ENCODE measurements at places on chromosomes 13 and 19. TPM values are rescaled to one million over a fixed set of nuclear protein-coding genes. Genes with fewer than 3 reads are reported as not detected.

PIK3R2 gene
- 34.9 TPM for total RNA-seq

GTF3A gene
- 78.6 TPM for total RNA-seq

TSSK6 gene
- 0.94 TPM for total RNA-seq

ERICH6B gene
- not detected for total RNA-seq

PTGIR gene
- total RNA-seq, result not detected

GYS1 gene
- total RNA-seq, result 30.6 TPM

ZNF865 gene
- 5.3 TPM for total RNA-seq

BCKDHA gene
- 61.4 TPM for total RNA-seq

ATXN8OS gene
- not detected for total RNA-seq

ONECUT3 gene
- total RNA-seq, result not detected

DNA sequence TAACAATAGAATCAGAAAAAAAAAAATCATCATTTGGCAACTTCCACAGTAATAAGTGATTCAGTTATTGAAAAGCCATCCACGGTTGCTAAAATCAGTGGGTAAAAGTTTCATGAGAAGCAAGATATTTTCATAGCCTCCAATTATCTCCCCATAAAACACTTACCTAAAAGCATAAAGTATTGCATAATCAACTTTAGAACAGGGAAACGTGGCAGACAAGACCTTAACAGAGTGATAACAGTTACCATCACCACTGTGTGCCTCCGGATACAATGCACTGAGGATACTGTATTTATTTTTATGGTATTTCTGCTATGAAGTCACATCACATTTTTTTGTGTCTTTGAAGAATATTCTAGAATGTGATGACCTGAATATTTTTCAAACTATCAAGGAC, 37.0 kb downstream of the ABCC4 start:
- H3K4me3 ChIP-seq, result no peak overlapping the region
- DNase-seq, result no peak
- H3K4me1 ChIP-seq, result peaks cover 17% of the 10 kb centered on the region
- no peak overlapping the region for H3K27ac ChIP-seq
- H3K27me3 ChIP-seq, result no peaks in the 10 kb centered on the region
- no peaks in the 10 kb centered on the region for H3K36me3 ChIP-seq

- H3K36me3 ChIP-seq, result peaks cover 11% of the 10 kb centered on the region
- H3K27me3 ChIP-seq, result no peaks in the 10 kb centered on the region
- H3K27ac ChIP-seq, result no peak overlapping the region
- H3K4me3 ChIP-seq, result no peak overlapping the region
- H3K4me1 ChIP-seq, result peaks cover 50% of the 10 kb centered on the region
Observed at GRCh38 chr13:46683676-46684260, 113.2 kb downstream of the ESD start.

DNA sequence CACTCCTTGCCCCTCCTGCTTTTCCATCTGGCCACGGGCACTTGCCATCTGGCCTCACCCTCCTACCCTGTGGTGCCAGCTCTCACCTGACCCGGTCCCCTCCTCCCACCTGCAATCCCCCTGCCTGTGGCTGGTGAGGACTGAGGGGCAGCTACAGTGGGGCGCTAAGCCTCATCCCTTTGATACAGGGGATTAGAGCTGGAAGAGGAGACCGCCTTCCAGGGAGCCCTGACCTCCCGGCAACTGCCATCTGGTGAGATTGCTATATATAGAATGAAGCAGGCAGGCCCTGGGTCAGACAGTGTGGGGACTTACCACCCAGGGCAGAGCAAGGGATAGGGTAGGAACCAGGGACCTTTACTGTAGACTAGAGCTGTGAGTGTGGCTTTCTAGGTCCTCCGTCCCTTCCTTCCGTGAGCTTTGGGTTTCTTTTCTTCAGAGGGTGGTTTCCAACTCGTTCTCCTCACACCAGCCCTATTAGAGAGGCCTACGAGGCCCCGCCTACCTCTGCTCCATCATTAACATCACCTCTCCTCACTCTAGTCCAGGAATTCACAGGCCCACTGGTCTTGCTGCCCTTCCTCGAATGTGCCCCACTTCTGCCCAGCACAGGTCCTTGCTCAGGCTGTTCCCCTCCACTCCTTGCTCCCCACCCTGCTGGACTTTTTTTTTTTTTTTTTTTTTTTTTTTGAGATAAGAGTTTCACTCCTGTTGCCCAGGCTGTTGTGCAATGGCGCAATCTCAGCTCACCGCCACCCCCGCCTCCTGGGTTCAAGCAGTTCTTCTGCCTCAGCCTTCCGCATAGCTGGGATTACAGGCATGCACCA, 7.7 kb downstream of the KASH5 start:
- H3K27me3 ChIP-seq, result no peaks in the 10 kb centered on the region
- peaks cover 3% of the 10 kb centered on the region for H3K4me1 ChIP-seq
- DNase-seq, result no peak
- no peaks in the 10 kb centered on the region for H3K36me3 ChIP-seq

- H3K4me3 ChIP-seq, result no peak overlapping the region
- no peaks in the 10 kb centered on the region for H3K27me3 ChIP-seq
- no peaks in the 10 kb centered on the region for H3K36me3 ChIP-seq
- no peaks in the 10 kb centered on the region for H3K4me1 ChIP-seq
- no peak overlapping the region for H3K27ac ChIP-seq
Observed at GRCh38 chr13:71632206-71632605, 234.8 kb downstream of the DACH1 start.

DNA sequence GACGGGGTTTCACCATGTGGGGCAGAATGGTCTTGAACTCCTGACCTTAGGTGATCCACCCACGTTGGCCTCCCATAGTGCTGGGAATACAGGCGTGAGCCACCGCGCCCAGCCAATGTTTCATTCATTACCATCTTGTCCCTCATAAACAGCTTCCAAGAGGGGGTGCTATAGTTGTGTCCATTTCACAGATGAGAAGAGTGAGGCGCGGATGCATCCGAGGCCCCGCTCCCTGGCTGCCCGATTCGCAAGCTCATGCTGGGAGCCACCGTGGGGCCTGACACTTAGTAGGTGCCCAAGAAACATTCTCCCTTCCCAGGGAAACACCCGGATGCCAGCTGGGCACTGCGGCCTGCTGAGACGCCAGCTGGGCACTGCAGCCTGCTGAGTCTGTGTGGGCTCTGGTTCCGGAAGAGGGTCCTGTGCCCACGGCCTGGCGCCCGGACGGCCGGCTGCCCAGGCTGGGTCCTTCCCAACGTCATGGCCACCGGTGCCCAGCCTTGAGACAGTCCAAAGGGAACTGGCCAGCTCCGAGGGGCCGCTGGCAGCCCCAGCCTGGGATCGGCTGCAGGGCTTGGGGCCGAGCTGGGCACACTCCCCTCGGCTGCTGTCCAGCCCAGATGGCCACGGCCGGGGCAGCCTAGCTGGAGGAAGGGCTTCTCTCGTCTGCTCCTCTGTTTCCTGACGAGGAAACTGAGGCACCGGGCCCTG, 54.7 kb downstream of the NFIC start:
- H3K4me1 ChIP-seq, result no peaks in the 10 kb centered on the region
- H3K27me3 ChIP-seq, result no peaks in the 10 kb centered on the region
- peak overlapping the region; percentile 10 for H3K27ac ChIP-seq
- H3K36me3 ChIP-seq, result peaks cover 8% of the 10 kb centered on the region
- no peak for DNase-seq

GRCh38 chr19:38736036-38736412, 8.2 kb downstream of the CAPN12 start:
- peak overlapping the region; percentile 31 for H3K4me3 ChIP-seq
- peak overlapping the region; percentile 71 for H3K27ac ChIP-seq
- no peak for DNase-seq
- H3K4me1 ChIP-seq, result peaks cover 33% of the 10 kb centered on the region
- H3K27me3 ChIP-seq, result no peaks in the 10 kb centered on the region
- peaks cover 2% of the 10 kb centered on the region for H3K36me3 ChIP-seq

GRCh38 chr13:33259296-33259695, 26.3 kb downstream of the STARD13 start:
- no peaks in the 10 kb centered on the region for H3K27me3 ChIP-seq
- peak overlapping the region; percentile 83 for H3K27ac ChIP-seq
- DNase-seq, result no peak
- no peaks in the 10 kb centered on the region for H3K36me3 ChIP-seq
- no peak overlapping the region for H3K4me3 ChIP-seq

GRCh38 chr13:48006396-48006795, 5.3 kb upstream of the SUCLA2 start:
- H3K4me1 ChIP-seq, result peaks cover 4% of the 10 kb centered on the region
- H3K27me3 ChIP-seq, result no peaks in the 10 kb centered on the region
- no peak for DNase-seq
- no peak overlapping the region for H3K27ac ChIP-seq

GRCh38 chr19:51271067-51271466, 20.2 kb downstream of the SIGLECL1 start:
- peaks cover 19% of the 10 kb centered on the region for H3K27me3 ChIP-seq
- no peaks in the 10 kb centered on the region for H3K4me1 ChIP-seq
- no peak overlapping the region for H3K27ac ChIP-seq
- no peak for DNase-seq
- H3K4me3 ChIP-seq, result no peak overlapping the region
- H3K36me3 ChIP-seq, result no peaks in the 10 kb centered on the region

GRCh38 chr19:49599378-49600295, 8.7 kb downstream of the PRR12 start:
- H3K27me3 ChIP-seq, result no peaks in the 10 kb centered on the region
- no peak for DNase-seq

DNA sequence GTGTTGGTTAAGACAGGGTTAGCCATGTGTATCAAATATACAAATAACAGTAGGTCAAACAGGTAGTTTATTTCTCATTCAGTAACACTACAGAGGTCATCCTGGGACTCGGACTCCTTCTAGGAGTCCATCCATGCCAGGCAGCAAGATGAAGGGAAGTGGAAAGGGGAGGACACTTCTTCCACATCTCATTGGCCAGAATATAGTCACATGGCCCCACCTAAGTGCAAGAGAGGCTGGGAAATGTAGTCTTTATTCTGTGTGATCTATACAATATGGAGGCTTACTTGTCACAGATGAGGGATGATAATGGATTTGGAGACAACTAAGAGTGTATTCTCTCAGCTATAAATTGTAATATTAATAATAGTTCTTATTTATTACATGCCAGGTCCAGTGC, 31.1 kb downstream of the RDH8 start:
- H3K36me3 ChIP-seq, result no peaks in the 10 kb centered on the region
- no peak for DNase-seq
- no peaks in the 10 kb centered on the region for H3K4me1 ChIP-seq
- H3K4me3 ChIP-seq, result no peak overlapping the region

All from esophagus squamous epithelium (tissue), 5 donors.